Esophagus muscularis mucosa (tissue), 4 donors: ENCODE measurements at places on chromosomes 3 and 15.

DNA sequence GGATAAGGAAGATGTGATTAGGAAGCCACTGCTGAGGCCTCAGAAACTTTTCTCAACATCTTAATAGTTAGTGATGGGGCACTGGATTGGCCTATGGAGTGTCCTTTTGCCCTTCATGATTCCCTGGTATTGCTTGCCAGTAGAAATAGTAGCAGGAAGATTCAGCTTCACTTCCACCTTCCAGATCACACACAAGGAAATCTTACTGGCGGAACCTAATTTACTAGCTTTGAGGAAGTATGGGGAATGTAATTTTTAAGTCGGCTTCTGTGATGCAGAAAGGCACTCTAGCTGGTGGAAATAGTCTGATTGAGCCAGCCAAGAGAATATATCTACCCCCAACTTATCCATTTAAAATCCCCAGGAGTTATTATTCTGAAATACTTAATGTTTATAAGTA is 46.5 kb downstream of the LPP start:
- DNase-seq: no peak
- peak overlapping the region; percentile 68 for H3K27ac ChIP-seq
- no peaks in the 10 kb centered on the region for H3K27me3 ChIP-seq
- no peak overlapping the region for H3K4me3 ChIP-seq
- peaks cover 88% of the 10 kb centered on the region for H3K4me1 ChIP-seq

DNA sequence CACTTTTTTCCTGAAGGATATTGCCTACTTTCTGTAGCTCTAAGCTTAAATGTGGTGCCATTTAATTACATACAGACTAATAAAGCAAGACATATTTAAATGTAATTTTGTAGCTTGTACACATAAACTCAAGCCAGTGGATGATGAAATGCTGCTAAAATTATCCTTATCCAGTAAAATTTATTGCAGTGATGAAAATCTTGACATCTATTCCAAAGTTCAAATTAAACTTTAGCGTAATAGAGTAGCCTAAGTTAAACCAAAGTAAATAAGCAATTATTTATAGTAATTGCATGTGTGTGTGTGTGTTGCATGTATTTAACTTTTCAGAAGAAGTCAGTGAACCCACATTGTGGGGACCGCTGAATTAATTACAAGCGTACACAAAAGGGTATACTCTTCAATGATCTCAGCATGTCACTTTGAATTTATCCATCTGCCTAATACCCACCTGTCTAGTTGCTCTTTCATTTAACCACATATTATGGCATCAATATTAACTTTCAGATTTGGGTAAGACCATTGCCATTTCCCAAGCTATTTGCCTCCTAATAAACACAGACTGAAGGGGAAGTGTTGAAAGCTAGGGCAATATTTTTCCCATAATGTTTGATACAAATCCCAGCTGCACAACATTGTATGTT is 85.0 kb downstream of the MECOM start:
- no peak overlapping the region for H3K4me3 ChIP-seq
- H3K27me3 ChIP-seq: no peaks in the 10 kb centered on the region
- peaks cover 14% of the 10 kb centered on the region for H3K4me1 ChIP-seq
- H3K36me3 ChIP-seq: no peaks in the 10 kb centered on the region

DNA sequence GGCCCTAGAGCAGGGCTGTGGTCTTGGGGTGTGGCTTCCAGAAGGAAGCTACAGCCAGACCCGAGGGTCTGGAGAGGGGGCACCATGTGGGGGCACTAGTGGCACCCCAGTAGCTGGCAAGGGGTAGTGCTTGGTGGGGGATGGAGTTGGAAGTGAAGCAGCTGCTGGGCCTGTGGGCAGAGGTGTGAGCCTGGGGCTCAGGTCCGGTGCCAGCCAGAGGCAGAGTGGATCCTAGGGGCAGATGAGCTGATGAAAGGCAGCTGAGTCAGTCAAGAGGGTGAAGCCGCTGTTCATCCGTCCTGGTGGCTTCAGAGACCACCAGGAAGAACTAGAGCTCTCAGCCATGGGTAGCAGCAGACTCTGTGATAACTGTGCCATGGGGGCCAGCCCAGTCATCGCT is 172.6 kb downstream of the TBC1D2B start:
- H3K27me3 ChIP-seq: no peaks in the 10 kb centered on the region
- H3K4me3 ChIP-seq: no peak overlapping the region
- H3K27ac ChIP-seq: no peak overlapping the region
- DNase-seq: no peak
- no peaks in the 10 kb centered on the region for H3K36me3 ChIP-seq

DNA sequence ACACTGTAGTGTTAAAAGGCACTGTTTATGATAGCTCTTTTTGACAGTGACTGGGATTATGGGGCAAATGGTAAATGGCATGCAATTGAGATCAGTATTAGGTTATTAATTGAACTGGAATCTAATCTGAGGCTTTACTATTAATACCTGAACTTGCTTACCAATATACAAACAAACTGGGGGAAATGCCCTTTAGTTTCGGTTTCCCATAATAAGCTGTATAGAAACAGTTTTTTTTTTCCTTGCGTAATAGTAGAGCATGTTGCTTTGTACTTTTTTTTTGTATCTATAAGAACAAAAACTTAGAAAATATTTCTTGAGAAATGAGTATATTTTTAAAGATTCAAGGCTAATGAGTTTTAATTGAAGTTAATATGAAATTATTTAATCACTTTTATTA is 95.0 kb downstream of the FNDC3B start:
- DNase-seq: no peak
- no peaks in the 10 kb centered on the region for H3K27me3 ChIP-seq
- peaks cover 71% of the 10 kb centered on the region for H3K4me1 ChIP-seq
- H3K4me3 ChIP-seq: no peak overlapping the region

DNA sequence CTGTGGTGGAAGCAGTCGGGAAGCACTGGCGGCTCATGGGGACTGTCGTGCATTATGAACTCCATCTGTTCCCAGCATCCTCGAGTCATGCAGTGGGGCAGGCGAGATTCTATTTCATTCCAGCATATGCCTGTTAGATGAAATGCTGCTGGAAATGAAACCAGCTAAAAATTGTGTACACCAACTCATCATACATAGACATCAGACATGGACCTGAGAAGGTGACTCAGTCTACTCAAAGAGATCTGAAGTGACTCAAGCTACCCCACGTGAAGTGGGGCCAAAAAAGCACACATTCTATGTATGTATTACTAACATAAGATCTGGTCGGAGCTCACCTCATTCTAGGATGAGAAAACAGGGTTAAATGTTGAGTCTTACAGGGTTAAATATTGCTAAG is 47.5 kb upstream of the FAM98B start:
- no peaks in the 10 kb centered on the region for H3K36me3 ChIP-seq
- no peak overlapping the region for H3K4me3 ChIP-seq
- no peaks in the 10 kb centered on the region for H3K27me3 ChIP-seq
- no peak for DNase-seq
- H3K4me1 ChIP-seq: no peaks in the 10 kb centered on the region

DNA sequence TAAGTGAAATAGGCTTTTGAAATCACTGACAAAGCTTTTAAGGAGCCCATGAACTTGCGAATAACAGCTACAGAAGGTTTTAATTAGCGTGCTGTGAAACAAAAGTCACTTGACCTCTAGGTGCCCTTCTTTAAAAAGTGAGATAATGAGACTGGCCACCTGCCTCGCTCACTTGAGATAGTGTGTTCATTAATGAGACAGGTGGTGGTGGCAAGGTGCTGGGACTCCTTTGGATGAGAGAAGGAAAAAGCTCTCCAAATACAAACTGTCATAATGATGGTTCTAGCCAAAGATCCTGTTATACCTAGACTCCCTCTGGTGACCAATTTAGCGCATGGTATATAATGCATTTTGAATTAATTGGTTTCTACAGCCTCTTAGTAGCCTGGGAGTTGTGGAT is 22.7 kb upstream of the IREB2 start:
- no peaks in the 10 kb centered on the region for H3K36me3 ChIP-seq
- no peaks in the 10 kb centered on the region for H3K27me3 ChIP-seq
- no peak overlapping the region for H3K27ac ChIP-seq
- H3K4me3 ChIP-seq: no peak overlapping the region

DNA sequence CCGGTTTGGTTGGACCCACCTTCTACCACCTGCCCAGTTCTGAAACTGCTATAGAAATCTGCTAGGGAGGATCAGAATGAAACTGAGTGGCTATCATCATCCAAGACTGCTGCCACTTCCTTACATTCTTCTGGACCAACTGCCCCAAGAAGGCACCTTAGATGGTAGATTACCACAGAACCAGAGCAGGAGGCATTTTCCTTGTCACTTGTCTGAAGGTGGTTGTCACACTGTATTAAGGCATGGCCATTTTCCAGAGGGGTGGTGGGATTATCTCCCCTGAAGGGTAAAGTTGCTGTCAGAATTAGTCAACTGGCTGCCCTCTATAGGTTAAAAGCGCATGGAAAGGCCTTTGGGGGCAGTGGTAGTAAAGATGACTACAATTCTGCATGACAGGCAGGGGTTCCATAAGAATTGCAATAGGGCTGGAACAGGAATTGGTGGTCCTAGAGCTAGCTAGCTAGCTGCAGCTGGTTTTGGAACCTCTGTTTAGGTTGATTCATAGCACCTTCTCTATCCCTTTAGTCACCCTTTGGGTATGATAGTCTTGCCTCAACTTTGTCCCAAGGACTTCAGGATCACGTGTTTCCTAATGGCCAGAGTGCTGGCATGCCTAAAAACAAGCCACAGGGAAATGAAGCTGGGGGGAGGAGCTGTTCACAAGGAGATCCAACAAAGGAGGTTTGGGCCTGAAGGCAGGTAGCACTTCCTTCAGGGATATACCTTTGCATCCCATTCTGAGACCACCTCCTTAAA is 4.8 kb upstream of the CSPG5 start:
- no peak overlapping the region for H3K27ac ChIP-seq
- peaks cover 7% of the 10 kb centered on the region for H3K4me1 ChIP-seq
- peaks cover 39% of the 10 kb centered on the region for H3K36me3 ChIP-seq
- no peak overlapping the region for H3K4me3 ChIP-seq
- no peak for DNase-seq
- no peaks in the 10 kb centered on the region for H3K27me3 ChIP-seq

DNA sequence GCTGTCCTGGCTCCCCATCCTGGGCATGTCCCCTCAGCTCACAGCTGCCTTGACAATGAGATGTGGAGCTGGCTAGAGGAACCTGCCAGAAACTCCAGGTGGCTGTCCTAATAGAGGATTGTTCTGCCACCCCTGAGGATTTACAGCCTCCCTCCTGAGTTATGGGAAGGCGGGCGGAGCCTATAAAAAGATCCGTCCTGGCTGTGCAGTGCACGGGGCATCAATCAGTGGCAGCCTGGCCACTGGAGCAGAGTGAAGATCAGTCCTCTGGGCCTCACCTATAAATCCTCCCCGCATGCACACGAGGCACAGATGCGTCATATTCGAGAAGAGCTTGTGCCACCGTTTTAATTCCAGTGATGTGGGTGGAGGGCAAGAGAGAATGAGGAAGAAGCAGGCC is 90.0 kb downstream of the MEGF11 start:
- H3K36me3 ChIP-seq: no peaks in the 10 kb centered on the region
- H3K27me3 ChIP-seq: no peaks in the 10 kb centered on the region
- H3K4me1 ChIP-seq: no peaks in the 10 kb centered on the region
- no peak overlapping the region for H3K4me3 ChIP-seq

DNA sequence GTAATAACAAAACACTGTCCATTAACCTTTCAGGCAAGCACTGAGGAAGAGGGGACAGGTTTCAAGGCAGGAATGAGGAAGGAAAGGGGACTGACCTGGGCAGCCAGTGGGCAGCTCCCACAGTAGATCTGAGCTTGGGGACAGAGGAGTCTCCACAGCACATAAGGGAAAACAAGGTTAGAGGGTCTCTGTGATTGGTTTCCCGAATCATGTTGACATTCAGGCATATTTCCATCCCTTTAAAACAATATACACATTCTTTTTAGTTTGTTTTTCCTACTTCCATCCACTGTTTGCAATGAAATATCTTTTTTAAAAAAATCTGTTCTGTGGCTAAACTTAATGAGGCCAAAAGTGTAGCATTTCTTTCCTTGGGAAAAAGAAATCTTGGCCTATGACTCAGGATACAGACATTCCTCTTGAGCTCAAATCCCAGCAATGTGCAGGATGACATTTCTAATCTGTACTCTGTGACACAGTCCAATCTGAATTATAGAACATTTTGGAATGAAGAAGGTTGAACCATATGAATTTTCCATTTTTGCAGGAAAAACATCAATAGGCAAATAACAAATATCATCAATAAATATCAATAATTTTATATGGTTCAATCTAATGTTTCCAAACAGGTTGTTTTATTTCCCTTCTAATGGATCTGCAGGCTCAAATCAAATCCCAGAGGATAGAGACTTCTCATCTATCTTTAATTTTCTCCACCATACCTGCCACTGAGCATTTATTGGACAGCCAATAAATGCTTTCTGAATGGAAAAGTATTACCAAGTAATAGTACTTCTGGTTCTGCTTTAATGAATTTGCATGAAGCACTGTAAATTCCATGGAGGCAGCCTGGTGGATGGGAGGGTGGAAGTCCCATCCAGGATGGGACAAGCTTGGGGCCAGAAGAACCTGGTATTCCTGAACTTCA is 54.1 kb downstream of the ITGB5 start:
- H3K36me3 ChIP-seq: no peaks in the 10 kb centered on the region
- peaks cover 90% of the 10 kb centered on the region for H3K4me1 ChIP-seq
- no peak overlapping the region for H3K4me3 ChIP-seq
- DNase-seq: no peak
- H3K27ac ChIP-seq: peak overlapping the region; percentile 65

DNA sequence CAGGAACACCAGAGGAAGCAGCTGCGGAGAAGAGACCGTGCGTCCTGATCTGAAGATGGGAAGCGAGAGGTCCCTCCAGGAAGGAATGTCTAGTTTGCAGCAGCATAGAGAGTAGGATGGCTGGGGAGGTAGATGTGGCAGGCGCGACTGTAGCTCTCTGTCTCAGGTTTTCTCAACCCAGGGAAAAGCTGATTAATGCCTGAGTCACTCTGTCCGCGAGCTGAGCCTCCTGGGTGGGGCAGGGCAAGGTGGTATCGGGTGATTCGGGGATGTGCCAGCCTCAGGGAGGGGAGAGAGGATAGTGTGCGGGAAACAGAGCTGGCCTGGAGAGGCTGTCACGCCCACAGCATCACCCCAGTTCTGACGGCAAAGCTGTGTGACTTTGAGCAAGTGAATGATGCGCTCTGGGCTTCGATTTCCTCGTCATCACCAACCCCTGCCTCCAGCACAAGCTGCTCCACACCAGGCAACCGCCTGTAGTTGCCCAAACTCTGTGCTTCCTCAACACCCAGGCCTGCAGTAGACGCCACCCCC is 28.4 kb downstream of the CPN2 start:
- H3K36me3 ChIP-seq: no peaks in the 10 kb centered on the region
- no peak overlapping the region for H3K4me3 ChIP-seq
- peak overlapping the region; percentile 88 for H3K27ac ChIP-seq
- peaks cover 6% of the 10 kb centered on the region for H3K4me1 ChIP-seq
- DNase-seq: no peak

GRCh38 chr3:195395208-195395816 is 47.5 kb downstream of the ACAP2 start:
- no peak for DNase-seq
- H3K4me3 ChIP-seq: no peak overlapping the region
- H3K27ac ChIP-seq: no peak overlapping the region
- H3K4me1 ChIP-seq: peaks cover 6% of the 10 kb centered on the region
- no peaks in the 10 kb centered on the region for H3K27me3 ChIP-seq
